ENCODE measurements at places on chromosomes 5 and 9.
A peak's percentile ranks its signal among the peaks of the same experiment; 100 is the strongest.

DNA sequence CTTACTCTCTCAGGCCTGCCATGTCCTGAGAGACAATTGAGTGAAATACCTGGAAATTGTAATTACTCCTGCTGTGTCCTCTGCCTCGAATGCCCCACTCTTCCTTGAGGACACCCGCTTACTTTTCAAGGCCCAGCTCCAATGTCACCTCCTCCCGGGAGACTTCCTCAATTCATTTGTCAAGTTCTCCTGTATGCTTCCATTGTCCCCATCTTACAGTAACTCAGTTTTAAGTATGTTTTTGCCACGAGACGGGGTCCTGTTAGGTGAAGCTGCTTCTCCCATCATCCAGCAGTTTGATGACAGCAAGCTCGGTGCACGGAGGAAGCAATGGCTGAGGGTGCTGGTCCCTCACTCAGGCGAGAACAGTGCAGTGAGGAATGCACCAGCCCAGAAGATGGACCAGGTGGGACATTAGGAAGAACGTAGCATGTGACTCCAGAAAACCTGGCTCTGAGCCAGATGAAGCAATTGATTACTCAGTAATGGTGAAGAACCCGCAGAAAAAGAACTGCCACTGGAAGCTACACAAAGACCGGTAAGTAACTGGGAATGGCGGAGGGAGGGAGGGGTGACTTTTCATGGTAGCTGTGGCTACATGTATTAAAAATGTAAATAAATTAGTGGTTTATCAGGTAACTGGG is 274.8 kb downstream of the DENND1A start:
- no peak for DNase-seq

DNA sequence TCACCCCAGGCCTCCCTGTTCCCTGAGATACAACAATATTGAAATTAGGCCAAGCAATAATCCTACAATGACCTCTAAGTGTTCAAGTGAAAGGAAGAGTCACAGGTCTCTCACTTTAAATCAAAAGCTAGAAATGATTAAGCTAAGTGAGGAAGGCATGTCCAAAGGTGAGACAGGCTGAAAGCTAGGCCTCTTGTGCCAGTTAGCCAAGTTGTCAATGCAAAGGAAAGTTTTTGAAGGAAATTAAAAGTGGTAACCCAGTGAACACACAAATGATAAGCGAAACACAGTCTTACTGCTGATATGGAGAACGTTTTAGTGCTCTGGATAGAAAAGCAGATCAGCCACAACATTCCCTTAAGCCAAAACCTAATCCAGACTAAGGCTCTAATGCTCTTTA is 39.8 kb downstream of the PTAR1 start:
- DNase-seq, result no peak

GRCh38 chr5:98902733-98903132 is 26.1 kb downstream of the CHD1 start:
- DNase-seq, result no peak

- DNase-seq, result no peak
Measured at GRCh38 chr5:68459093-68459809, 243.7 kb downstream of the PIK3R1 start.

GRCh38 chr9:35164711-35165110 is 2.9 kb downstream of the UNC13B start:
- DNase-seq, result no peak

DNA sequence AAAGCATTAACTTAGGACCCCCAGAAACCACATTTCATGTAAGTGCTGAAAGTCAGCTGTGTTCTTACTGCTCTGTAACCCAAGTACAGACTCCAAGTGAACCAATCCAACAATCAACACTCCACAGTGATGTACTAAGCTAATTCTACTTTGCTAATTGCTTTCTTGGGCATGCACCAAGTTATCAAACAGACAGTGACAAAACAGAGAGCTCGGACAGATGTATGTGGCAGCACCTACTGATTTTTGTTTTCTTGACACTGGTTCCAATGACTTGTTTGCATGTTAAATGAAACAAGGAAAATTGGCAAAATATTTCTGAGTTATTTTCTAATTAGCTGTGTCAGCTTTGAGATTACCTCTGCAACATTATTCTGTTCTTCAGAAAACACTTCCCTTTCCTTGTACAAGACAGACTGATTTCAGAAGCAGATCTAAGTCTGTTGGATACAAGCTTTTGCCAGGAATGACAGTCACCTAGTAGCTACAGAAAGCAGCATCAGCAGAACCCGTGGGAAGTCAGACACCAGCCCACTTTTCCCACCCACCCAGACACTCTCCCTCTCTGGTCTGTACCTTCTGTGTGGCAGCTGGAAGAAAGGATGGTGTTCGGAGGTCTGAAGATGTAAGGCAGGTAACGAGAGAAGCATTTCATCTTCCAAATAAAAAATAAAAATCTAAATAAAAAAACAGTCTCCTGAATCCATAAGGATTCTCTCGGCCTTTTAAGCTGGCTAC is 176.7 kb upstream of the PPP2R2B start:
- no peak for DNase-seq

DNA sequence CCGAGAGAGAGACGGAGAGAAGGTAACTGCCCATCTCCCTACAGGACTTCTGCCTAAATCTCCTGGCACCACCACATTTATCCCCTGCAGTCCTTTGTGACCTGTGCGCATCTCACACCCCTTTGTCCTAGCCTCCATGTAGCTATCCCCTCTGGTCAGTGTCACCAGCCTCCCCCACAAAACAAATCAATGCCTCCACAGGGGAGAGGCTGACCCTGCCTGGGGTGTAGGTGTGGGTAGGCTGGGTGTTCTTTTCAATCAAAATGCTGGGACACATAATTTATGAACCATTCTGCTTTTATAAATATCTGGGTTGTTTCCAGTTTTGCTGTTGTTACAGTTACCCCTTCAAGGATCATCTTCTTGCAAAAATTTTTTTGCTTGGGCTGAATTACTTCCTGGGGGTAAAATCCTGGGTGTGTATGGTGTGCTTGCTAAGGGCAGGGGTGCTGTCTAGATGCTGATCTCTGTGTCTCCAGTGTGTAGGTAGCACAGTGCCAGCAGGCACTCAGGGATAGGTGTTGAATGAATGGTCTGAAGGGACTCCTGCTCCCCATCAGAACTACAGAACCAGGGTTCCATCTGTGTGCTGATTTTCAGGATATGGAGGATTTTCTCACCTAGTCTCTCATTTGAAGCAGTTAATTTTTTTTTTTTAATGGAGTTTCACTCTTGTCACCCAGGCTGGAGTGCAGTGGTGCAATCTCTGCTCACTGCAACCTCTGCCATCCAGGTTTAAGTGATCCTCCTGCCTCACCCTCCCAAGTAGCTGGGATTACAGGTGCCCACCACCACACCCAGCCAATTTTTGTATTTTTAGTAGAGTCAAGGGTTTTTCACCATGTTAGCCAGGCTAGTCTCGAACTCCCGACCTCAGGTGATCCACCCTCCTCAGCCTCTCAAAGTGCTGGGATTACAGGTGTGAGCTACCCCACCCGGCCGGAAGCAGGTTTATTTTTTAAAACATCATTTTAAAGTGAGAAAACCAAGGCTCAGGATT is at the start of gene GARIN3:
GARIN3 (minus strand) TSS at position 51 of the 1,000 bp plus-strand sequence. CDS start 96 bp downstream, outside the sequence.
- DNase-seq, result no peak

DNA sequence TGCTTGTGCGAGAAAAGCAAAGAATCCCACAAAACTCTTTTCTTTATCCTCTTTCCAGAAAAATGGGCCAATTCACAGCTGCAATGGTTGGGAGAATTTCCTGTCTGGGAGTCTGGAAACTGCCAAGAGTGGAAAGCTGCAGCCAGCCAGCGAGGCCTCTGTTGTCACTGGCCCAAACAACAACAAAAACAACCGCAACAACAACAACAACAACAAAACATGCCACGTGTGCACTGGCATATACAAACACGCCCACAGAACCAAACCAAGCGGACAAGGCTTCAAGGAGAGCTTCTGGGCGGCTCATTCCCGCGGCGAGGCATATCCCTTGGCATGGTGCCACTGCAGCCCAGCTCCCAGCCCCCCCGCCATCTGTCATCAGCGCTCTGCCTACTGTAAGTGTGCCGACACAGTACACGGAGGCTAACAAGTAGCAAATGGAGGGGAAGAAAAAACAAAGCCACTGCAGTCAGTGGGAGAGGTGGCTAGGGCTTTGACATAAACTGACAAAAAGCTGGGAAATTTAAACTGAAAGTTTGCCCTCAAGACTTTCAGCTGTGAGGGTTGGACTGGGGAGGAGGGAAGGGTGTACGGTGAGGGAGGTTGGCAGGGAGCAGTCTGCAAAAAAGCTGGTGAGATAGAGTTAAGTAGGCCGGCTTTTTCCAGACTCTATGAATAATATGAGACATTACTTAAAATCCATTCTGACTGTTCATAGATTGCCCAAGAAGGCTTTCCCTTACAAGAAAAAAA is 165.0 kb upstream of the ZNF462 start:
- DNase-seq, result peak; percentile 86

- DNase-seq, result no peak
Measured at GRCh38 chr5:55051357-55051756, 27.3 kb downstream of the GZMK start.

GRCh38 chr9:116468793-116469527 is 218.1 kb upstream of the TRIM32 start:
- DNase-seq, result no peak

GRCh38 chr9:10212702-10213101 is 400.1 kb downstream of the PTPRD start:
- no peak for DNase-seq

GRCh38 chr5:9363026-9363425 is 182.8 kb downstream of the SEMA5A start:
- no peak for DNase-seq

- no peak for DNase-seq
Measured at GRCh38 chr9:32701321-32702022, 66.0 kb upstream of the TAF1L start.

DNA sequence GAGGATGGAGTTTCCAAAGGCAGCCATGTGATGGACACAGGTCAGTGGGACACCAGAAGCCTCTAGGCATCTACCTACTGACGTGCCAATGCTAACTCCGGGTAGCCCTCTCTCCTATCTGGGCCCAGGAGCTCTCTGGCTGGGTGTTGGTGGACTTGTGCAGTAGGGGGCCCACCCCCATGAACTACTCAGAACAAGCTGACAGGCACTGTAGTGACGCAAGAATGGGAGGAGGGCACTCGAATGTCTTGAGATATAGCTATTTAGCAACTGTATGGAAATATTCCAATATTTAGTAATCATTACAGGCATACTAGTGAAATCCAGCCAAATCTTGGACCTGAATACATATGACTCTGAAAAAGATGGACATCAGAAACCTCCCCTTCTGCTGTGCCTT is 5.7 kb upstream of the DOCK2 start:
- no peak for DNase-seq

GRCh38 chr5:92371889-92372235 is 988.7 kb upstream of the ARRDC3 start:
- DNase-seq, result no peak

DNA sequence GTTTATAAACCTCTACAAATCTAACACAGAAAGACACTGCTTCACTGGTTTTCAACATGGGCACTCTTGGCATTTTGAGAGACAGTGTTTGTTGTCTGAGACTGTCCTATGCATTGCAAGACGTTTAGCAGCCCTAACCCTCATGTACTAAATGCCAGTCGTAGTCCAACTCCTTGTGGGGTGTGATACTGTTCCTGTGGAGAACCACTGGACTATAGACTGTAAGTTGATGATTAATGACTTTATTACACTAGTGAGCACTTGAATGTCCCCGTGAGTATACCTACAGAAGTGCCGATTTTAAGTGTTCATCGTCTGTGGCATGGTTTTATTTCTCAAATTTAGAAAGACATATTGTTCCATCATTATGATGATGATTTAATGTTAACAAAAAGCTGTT is 46.2 kb downstream of the RECK start:
- DNase-seq, result no peak

- no peak for DNase-seq
Measured at GRCh38 chr5:127754706-127755105, 51.5 kb downstream of the CCDC192 start.

- DNase-seq, result no peak
Measured at GRCh38 chr5:128002425-128002824, 81.1 kb upstream of the SLC12A2 start.

DNA sequence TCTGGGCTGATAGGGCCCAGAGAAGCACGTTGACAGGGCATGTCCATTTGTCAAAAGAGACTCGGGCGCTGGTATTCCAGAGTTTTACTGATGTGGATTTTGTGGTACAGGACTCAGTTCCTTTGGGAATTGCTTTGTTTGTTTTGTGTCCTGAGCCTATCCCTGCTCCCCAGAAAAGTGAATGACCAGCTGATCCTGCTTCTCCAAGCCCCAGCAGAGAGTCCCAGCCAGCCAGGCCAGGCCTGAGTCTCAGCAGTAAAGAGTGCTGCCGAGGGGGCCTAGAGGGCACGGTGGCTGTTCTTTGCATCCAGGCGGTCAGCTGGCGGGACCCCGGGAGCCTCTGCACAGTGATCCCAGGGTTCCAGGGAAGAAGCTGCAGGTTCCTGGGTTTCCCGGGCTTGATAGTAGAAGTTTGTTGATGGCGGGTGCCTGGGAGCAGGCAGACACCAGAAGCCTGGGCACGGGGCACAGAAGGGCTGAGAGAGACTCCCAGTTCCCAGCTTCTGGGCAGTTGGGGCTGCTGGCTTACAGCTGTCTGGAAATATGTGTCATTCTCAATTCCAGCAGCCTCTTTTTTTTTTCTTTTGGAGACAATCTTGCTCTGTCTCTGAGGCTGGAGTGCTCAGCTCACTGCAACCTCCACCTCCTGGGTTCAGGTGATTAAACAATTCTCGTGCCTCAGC is 8.7 kb downstream of the PRDM12 start:
- no peak for DNase-seq

GRCh38 chr9:38026021-38026809 is 42.8 kb downstream of the SHB start:
- DNase-seq, result peak; percentile 30

DNA sequence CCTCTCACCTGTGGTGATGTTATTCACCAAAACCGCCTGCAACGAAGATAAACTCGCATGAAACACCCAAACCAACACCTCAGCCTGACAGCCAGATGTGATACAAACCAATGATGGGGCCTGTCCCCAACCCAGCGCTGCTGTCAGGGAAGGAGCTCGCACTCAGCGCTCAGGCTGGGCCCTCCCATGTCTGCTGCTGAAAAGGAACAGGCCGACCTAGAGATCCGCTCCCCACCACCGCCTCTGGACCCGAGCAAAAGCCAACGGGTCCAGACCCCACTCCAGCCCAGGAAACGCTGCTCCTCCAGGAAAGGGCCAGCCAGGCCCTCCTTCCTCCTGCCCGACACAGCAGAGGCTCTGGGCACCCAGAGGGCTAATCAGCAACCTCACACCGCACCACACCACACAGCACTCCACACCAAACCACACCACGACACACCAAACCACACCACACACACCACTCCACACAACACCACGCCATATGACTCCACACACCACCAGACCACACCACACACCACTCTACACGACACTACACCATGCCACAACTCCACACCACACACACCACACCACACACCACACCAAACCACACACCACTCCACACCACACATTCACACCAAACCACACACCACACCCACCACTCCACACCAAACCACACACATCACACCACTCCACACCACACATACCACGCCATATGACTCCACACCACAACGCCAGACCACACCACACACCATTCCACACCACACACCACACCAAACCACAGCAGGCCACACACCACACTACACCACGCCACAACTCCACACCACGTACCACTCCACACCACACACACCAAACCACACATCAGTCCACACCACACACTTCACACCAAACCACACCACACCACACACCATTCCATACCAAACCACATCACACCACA is 46.5 kb downstream of the GOLM1 start:
- no peak for DNase-seq
